Kidney epithelial cell (primary cell): ENCODE measurements at places on chromosomes 4 and X. TPM values are rescaled to one million over a fixed set of nuclear protein-coding genes. Genes with fewer than 3 reads are reported as not detected.

Gene GLRA3
- total RNA-seq: not detected in 2 replicates

Gene RTL9
- under 0.01 TPM in 1 of 2 replicates, not detected in the other for total RNA-seq

DNA sequence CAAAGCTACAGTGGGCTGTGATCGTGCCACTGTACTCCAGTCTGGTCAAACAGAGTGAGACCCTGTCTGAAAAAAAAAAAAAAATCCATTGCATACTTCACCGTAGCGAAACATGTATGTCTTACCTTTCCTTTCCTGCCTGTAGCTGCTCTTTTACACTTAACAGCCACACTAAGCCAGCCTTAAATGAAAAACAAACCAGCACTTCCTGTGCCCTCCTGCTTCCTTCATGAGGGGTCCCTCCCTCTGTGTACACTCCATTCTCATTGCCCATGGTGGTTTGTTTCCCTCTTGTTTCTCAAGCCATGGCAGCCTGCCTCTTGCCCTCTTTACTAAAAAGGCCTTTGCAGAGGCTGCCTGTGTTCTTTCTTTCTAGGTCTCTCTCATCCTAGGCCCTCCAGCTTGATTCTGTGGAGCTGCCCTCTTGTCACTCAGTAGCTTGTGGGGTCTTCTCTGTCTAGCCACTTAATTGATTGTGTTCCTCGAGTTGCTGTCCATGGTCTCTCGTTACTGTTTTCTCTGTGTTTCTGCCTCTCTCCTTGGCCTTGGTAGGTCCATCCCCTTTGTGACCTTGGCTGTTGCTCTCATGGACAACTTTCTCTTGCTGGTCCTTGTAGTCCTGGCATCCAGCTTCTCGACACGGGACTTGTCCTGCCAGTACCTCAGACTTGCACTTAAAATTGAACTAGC lies 52.1 kb upstream of the MSANTD1 start:
- no peak for DNase-seq

DNA sequence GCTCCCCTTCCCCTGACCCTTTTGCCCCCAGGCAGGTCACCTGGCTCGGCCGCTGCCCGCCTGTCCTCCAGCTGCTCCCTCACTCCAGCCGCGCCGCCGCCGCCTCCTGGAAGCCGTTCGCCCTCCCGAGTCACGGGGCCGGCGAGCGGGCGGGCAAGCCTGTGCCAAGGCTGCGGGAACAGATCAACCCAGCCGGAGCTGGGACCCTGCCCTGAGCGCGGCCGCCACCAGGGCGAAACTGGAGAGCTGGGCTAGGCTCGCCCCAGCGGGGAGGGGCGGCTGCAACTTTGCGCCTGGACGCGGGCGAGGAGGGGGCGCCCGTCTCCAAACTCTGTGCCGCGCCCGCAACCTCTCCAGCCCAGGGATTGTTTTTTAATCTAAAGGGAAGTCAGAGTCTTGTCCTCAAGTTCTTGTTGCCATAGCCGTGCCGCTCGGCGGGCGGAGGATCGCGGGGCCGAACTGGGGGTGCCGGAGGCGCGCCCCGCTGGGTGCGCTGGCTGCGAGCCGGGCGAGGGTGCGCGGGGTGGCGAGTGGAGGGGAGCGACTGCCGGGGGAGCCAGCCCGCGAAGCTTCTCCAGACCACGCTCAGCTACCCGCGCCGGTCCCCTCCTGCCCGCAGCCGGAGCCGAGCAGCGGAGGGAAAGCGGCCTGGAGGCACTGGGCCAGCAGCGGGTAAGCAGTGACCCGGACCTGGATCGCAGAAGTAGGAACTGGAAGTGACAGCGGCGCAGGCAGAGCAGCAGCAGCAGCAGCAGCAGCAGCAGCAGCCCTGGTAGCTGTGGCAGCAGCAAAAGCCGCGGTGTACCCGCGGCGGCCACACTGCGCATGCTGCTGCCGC lies 13.4 kb downstream of the ARHGEF6 start:
- no peak for DNase-seq

- DNase-seq: no peak
These were observed 30.4 kb downstream of the DCTD start for GRCh38 chr4:182886768-182887167.

GRCh38 chrX:153669901-153670731 lies 3.5 kb downstream of the PNCK start:
- DNase-seq: no peak

GRCh38 chrX:69285881-69286564 lies 120.8 kb upstream of the PJA1 start:
- no peak for DNase-seq
